ENCODE measurements at places on chromosomes 11 and 22. TPM values are rescaled to one million over a fixed set of nuclear protein-coding genes. Genes with fewer than 3 reads are reported as not detected.

- peak; percentile 15 for DNase-seq
Observed at GRCh38 chr11:20017320-20017719, 143.0 kb downstream of the DBX1 start.

- DNase-seq: peak; percentile 74
Observed at GRCh38 chr11:126391970-126392632, 36.6 kb downstream of the ST3GAL4 start.

RAB39A gene
- total RNA-seq: 0.54 TPM

CYP2D6 gene
- total RNA-seq: 0.35 TPM

Measured in cardiac septum (tissue), 1 donor.